Inflammatory macrophage (primary cell): ENCODE measurements at places on chromosomes 3 and 15.

- DNase-seq, result no peak
Measured at GRCh38 chr3:98986073-98986472, 84.6 kb upstream of the DCBLD2 start.

- DNase-seq, result no peak
Measured at GRCh38 chr3:11588755-11589154, 55.0 kb downstream of the VGLL4 start.

- DNase-seq, result no peak
Measured at GRCh38 chr3:126419886-126420786, 25.4 kb downstream of the CFAP100 start.

DNA sequence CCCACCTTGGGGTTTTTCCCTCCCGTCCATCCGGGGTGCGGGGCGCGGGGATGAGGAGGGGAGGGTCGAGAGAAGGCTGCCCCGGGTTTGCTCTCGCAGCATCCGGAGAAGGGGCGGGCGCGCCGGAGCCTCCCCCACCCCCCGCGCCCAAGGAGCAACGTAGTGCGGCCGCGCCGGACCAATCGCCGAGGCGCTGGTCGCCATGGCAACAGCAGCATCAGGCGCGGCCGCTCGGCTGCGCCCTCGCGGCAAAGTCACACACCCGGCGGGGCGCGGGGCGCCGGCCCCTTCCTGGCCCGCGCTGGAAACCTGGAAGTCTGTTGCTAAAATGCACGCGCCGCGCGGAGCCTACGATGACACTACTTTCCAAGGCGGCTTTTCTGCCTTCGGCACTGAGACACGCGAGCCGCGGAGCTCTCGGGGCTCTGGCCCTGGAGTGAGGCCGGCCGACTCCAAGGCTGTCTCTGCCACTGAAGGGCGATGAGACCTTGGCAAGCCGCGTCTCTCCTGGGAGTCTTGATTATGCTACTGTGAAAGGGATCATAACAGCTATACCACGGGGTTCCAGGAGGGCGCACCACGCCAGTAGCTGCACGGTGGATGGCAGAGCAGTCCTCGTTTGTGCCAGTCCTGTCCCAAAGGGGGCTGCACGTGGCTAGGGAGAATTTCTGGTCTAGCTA is at the start of gene IQSEC1:
Gene IQSEC1 (minus strand): TSS at position 104 of the 680 bp plus-strand sequence. CDS start 415 bp downstream, outside the sequence.
- DNase-seq, result peak; percentile 16

DNA sequence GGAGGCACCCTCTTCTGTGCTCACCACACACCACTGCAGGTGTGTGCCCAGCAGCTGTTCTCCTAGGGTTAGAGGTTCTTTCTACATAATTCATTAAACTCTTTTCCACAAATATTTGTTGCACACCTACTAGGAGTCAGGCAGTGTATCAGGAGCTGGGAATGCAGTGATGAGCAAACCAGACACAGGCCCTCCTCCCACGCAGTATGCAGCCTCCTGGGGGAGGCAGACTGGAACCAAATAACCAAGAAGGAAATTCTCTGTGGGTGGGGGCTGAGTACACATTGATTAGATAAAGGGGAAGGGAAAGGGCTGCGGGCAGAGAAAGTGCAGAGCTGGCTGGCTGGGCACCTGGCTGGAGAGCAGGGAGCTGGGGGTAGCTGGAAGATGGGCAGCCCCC is 18.5 kb upstream of the C3orf22 start:
- peak; percentile 44 for DNase-seq

DNA sequence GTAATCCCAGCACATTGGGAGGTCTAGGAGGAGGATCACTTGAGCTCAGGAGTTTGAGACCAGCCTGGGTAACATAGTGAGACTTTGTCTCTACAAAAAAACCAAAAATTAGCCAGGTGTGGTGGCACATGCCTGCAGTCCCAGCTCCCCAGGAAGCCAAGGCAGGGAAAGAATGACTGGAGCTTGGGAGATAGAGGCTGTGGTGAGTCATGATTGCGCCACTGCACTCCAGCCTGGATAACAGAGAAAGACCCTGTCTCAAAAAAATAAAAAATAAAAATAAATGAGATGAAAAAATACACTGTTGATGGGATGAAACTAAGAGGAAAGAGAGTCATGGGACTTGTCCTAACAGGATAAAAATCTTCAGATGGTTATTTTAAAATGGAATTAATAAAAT is 137.6 kb downstream of the IMPG2 start:
- DNase-seq, result no peak

DNA sequence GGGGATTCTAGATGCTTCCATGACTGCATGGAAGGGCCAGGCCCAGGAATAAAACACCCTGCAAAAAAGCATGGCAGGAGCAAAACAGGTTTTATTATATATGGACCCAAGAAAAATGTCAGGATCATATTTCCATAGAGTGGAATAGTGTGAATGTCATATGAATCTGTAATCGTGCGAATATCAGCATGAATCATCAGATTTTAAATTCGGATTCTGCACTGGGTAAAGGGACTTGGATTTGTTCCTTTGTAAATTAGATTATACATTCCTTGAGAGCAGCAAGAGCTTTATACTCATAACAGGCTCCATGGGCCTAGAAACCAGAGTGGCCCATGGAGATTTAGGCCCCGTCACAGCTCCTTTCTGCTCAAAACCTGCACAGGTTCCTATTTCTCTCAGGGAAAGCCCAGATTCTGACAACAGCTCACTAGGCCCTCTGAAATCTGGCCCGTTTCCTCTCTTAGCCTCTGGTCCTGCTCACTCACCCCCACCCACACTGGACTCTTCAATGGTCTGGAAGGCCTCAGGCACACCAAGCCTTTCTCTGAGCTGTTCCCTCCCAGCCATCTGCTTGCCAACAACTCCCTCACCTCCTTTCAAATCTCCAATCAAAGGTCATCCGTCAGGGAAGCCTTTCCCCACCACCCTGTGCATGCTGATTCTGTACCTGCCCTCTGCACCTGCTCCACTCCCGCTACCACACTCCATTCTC is 76.0 kb downstream of the FEM1B start:
- DNase-seq, result peak; percentile 78

- no peak for DNase-seq
Measured at GRCh38 chr3:48997102-48997635, 7.1 kb downstream of the P4HTM start.

DNA sequence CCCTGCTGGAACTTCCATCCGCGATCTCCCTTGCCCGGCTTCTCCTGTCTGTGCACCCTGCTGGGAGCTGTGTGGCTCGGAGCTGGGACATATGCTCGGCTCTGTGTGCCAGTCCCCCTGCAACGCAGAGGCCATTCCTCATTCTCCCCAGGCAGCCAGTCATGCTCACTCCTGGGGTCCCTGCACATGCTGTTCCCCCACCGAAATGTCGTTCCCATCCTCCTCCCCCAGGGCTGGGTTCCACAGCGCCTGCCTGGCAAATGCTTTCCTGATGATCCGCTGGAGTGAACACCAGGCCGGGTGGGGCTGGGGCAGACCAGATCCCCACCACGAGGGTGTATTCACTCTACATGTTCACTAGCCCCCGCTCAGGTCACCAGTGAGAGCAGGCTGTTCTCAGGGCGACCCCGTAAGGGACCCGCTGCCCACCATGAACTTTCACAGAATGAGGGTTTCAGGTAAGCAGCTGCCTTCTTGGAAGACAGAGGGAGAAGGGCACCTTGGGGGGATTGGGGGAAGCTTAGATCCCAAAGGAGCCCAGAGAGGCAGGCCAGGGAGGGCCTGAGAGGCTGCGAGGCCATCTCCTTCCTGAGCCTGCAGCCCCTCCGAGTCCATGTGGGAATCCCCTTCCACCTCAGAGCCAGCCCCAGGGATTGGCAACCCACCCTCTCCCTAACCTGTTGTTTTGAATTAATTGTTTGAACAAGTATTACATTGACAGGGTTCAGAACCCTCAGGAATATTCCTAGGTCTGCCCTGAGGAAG is 88.7 kb upstream of the IQSEC1 start:
- no peak for DNase-seq

DNA sequence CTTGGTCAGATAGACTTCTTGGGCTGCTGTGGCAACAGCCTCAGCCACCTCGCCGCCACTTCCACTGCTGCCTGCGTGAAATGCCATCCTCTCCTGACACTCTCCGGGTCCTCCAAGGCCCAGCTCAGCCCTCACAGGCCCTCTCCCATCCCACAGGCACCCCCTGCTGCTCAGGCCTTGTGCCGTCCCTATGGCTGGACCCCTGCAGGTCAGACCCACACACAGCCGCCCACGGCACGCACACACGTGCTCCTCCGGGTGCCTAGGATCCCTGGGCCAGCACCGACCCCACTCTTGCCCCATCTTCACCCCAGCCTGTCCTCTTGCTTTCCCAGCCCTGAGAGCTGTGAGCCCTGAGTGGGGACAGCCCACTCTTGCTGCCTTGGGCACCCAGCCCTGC is 19.7 kb downstream of the CFAP100 start:
- DNase-seq, result no peak

- no peak for DNase-seq
Measured at GRCh38 chr3:81761904-81762580, 597 bp upstream of the GBE1 start.

DNA sequence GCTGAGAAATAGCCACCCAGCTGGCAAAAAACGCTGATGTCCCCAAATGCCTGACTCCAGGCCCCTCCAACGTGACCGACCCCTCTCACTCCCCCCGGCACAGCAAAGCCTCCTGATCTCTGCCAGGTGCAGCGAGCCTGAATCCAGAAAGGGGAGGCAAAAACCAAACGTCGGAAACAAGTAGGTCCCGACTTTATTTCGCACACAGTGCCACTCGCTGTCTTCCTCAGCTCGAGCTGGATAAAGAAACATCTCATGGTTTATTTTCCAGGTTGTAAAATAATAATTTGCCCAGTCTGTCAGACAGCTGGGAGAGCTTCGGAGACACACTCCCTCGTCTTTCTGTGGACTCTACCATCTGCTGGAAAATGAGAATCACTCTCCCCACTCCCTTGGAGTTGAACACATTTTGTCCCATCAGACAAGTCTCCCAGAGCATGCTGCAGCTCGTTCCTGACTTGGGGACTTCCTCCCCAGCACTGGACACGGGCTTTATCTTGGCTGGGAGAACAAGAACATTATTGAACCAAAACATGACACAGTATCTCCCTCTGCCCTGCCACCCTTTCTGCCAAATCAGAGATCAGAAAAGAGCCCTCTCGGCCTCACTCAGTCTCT is 142.8 kb downstream of the NUP210 start:
- no peak for DNase-seq

DNA sequence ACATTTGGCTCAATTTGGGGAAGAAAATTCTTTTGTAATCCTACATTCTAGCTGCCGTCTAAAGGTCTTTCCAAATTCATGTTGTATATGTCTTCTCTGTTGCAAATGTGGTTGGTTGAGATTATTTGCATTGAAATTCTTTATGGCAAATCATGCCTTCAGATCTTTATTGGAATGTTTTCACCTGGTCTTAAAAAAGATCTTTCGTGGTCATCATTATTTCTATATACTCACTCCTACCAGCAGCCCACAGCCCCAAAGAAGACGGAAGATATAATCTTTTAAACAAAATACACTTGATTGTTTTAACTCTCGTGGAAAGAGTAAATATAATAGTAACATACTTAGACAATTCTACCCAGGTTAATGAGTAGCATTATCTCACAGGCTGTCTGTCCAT is 41.5 kb upstream of the PPARG start:
- peak; percentile 31 for DNase-seq

DNA sequence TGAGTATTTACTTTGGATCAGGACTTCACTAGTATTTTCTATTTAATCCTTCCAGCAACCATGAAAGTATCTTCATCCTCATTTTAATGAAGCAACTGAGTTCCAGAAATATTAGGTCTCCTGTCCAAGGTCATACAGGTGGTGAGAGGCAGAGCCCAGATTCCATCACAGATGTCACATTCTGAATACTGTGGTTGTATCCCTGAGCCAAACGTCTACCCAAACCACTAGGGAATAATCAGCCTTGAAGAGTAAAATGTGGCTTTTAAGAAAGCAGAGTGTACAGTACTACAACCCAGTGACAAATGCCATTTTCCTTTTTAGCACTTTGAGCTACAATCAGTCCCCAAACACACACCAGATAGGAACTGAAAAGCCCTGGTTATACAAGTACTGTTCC is 93.3 kb upstream of the TRIM42 start:
- no peak for DNase-seq

- no peak for DNase-seq
Measured at GRCh38 chr3:112857526-112857925, 10.9 kb upstream of the CD200R1L start.

DNA sequence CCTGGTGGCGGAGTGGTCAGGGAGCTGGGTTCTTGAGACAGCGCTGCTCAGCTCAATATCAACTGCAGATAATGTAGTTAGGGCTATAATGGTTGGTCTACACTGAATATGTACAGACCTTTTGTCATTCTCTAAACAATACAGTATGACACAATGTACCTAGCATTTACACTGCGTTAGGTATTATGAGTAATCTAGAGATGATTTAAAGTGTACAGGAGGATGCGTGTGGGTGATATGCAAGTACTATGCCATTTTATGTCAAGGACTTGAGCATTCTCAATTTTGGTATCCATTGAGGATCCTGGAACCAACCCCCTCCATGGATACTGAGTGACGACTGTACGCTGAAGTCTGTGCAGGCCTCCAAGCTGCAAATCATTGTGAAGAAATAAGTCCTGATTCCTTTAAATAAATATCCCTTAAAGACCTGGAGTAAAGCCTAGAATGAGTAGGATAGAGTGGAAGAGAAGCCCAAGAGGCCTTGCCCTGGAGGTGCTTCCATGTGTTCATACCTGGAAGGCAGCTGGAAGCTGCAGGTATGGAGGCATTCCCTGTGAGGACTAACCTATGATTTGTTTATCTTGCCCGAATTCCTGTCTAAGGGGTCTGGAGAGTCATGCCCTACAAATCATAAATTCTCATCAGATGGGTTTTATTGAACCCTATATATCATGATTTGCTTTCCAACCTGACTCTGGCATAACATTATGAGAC is 15.7 kb upstream of the RTP1 start:
- no peak for DNase-seq

DNA sequence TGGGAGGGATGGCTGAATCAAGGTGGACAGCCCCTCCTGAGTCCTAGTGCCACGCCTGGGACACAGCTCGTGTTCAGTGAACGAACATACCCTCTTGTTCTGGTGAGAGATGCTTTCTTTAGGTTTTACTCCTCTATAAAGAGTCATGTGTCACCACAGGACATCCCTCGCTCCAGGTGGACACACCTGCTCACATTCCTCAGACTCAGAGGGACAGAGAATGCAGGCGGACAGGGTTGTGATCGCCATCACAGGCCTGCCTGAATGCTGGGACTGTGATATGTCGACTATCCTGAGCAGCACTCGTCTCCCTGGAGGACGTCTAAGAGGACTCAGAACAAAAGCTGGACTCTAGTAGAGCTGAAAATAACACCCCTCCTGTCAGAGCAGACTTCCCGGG is 96.4 kb upstream of the SNRPA1 start:
- no peak for DNase-seq

DNA sequence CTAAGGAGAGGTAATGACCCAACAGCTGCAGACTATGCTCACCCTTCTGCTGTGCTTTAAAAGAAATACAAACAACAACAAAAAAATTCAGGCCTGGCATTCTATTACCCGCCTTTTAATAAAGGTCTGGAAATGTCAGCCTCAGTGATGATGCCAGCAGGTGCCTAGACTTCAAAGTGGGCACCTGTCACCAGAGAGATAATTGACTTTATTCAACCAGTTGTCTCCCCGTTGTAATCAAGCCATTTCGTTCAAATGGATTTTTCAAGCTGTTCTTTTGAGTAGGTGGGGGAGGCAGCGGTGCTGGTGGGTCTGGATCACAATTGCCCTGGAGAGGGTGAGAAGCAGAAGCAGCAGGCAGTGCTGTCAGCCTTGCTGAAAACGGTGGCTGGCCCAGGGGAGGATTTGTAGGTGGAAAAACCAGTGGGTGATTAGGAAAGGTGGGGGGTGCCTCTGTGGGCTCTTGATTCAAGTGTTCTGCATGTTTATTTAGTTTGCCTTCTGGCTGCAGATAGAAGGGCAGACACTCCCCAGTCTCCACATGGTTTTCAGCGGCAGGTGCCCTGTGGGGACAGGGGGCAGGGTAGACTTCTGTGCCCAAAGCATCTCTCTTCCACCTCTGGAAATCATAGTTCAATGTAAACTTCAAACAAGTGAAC is 300.2 kb upstream of the SLCO3A1 start:
- no peak for DNase-seq
